ENCODE measurements at places on chromosomes 5 and 9. TPM values are rescaled to one million over a fixed set of nuclear protein-coding genes. Genes with fewer than 3 reads are reported as not detected.

GRCh38 chr5:916441-917293, 24.0 kb downstream of the TRIP13 start:
- H3K27me3 ChIP-seq, result no peaks in the 10 kb centered on the region
- peaks cover 3% of the 10 kb centered on the region for H3K4me1 ChIP-seq
- no peak overlapping the region for H3K4me3 ChIP-seq
- H3K27ac ChIP-seq, result no peak overlapping the region
- DNase-seq, result no peak

DNA sequence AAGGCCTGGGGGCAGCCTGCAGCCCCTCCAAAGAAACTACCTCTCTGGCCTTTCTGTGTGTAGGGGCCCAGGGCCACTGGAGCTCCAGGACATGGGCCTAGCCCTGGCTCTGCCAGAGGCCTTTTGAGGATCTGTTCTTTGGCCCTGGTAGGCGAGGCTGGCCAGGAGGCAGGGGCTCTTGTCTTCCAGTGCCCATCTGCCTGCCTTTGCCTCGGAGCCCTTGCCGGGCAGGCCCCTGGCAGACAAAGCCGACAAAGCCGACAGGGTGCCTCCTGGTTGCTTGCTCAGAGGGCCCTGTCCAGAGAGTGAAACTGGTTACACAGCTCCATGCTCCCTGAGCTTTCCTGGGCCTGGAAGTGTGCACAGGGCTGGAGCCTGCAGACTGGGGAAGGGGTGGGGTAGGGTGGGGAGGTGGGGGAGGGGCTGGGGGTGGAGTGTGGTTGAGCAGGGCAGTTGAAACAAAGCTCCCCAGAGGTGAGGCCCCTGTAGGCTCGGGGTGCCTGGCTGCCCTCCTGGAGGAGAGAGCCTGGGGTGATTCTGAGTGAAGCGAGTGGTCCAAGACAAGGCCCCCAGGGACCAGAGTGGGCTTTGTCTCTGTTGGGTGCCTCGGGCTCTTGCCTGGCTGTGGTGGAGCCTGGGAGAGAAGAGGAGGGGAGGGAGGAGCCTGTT, 29.3 kb downstream of the PTPA start:
- H3K36me3 ChIP-seq, result peaks cover 7% of the 10 kb centered on the region
- H3K4me1 ChIP-seq, result peaks cover 80% of the 10 kb centered on the region
- peak overlapping the region; percentile 100 for H3K27ac ChIP-seq
- H3K27me3 ChIP-seq, result no peaks in the 10 kb centered on the region
- no peak for DNase-seq
- H3K4me3 ChIP-seq, result peak overlapping the region; percentile 72

GRCh38 chr9:38527503-38527902, 92.9 kb downstream of the ANKRD18A start:
- no peak for DNase-seq
- H3K36me3 ChIP-seq, result peaks cover 7% of the 10 kb centered on the region
- H3K27ac ChIP-seq, result no peak overlapping the region
- no peaks in the 10 kb centered on the region for H3K27me3 ChIP-seq
- H3K4me1 ChIP-seq, result peaks cover 11% of the 10 kb centered on the region

Gene ARSI
- 2.4 TPM for total RNA-seq

- peaks cover 5% of the 10 kb centered on the region for H3K27me3 ChIP-seq
- no peaks in the 10 kb centered on the region for H3K36me3 ChIP-seq
- H3K4me1 ChIP-seq, result peaks cover 16% of the 10 kb centered on the region
- peak overlapping the region; percentile 3 for H3K27ac ChIP-seq
- no peak overlapping the region for H3K4me3 ChIP-seq
Measured at GRCh38 chr9:9949978-9950377, 662.8 kb downstream of the PTPRD start.

Gene CDKN2B-AS1
- total RNA-seq, result 3.2 TPM

GRCh38 chr5:67941614-67942401, 273.7 kb upstream of the PIK3R1 start:
- no peak overlapping the region for H3K4me3 ChIP-seq
- no peaks in the 10 kb centered on the region for H3K36me3 ChIP-seq
- H3K27me3 ChIP-seq, result no peaks in the 10 kb centered on the region
- no peak for DNase-seq
- H3K27ac ChIP-seq, result no peak overlapping the region

- H3K27ac ChIP-seq, result no peak overlapping the region
- H3K27me3 ChIP-seq, result no peaks in the 10 kb centered on the region
- peaks cover 1% of the 10 kb centered on the region for H3K36me3 ChIP-seq
- H3K4me3 ChIP-seq, result no peak overlapping the region
- DNase-seq, result no peak
- peaks cover 8% of the 10 kb centered on the region for H3K4me1 ChIP-seq
Measured at GRCh38 chr5:87081016-87081415, 186.7 kb upstream of the RASA1 start.

GRCh38 chr5:84381502-84382362, 2.9 kb downstream of the EDIL3 start:
- H3K27me3 ChIP-seq, result no peaks in the 10 kb centered on the region
- peaks cover 50% of the 10 kb centered on the region for H3K4me1 ChIP-seq
- no peak for DNase-seq
- H3K27ac ChIP-seq, result peak overlapping the region; percentile 99
- peaks cover 8% of the 10 kb centered on the region for H3K36me3 ChIP-seq

- peaks cover 30% of the 10 kb centered on the region for H3K36me3 ChIP-seq
- H3K27ac ChIP-seq, result peak overlapping the region; percentile 95
- H3K4me1 ChIP-seq, result peaks cover 29% of the 10 kb centered on the region
- no peaks in the 10 kb centered on the region for H3K27me3 ChIP-seq
Measured at GRCh38 chr9:92463984-92464383, 18.3 kb downstream of the ASPN start.

- DNase-seq, result no peak
- H3K27me3 ChIP-seq, result no peaks in the 10 kb centered on the region
- H3K4me3 ChIP-seq, result no peak overlapping the region
Measured at GRCh38 chr5:33995865-33996264, 11.4 kb upstream of the SLC45A2 start.

DNA sequence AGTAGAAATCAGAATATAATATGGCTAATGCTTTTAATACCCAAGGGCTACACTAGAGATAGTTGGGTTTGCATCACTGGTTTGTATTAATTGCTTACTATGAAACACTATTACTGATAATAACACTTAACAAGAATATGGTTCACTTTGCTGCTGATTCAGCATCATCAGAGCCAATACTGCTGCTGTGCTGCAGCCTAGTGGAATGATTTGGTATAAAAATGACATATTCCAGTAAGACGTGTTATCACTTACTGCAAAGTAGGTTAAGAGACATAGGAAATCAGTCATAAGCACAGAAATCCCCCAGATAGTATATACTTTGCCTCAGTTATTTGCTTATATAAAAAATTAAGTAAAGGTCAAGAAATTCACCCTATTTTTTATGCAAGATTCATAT, 2.8 kb downstream of the CDH10 start:
- DNase-seq, result no peak
- no peak overlapping the region for H3K27ac ChIP-seq
- no peaks in the 10 kb centered on the region for H3K36me3 ChIP-seq
- H3K4me3 ChIP-seq, result no peak overlapping the region
- peaks cover 34% of the 10 kb centered on the region for H3K27me3 ChIP-seq

DNA sequence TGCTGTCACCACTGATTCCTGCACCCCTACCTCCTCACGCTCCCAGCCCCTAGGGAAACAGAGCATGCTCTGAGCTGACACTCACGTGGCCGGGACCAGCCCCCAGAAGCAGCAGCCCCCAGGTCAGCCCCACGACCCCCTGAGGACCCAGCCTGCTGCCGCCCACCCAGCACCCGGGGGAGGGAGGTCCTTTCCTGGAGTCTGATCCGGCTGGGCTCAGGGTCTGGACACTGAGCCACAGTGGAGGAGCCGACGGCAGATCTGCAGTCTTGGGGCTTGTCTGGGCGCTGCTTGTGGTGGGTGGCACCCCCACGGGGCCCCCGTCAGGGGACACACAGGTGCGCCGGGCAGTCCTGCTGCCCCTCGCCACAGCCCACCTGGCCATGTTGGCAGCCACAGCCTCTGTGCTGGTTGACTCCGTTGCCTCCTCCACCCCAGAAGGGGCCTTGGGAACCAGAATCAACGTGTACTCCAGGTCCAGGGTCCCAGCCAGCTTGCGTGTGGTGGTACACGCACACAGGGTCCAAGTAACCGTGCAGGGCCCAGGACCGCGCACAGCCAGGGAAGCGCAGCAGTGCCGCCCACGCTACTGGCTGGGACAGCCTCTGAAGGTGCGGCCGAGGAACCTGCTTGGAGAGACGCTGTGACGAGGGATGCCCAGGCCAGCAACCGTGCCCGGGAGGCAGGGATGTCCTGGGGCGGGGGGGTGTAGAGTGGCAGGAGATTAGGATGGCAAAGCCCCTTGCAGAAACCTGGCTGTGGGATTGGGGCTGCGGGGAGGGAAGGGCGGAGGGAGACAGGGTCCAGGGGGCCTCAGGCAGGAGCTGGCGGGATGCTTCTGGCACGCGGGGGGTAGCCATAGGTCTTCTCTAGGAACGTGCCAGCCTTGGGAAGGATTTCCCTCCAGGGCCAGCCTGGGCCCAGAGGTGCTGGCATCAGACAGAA, 3.5 kb downstream of the DNLZ start:
- no peaks in the 10 kb centered on the region for H3K36me3 ChIP-seq
- H3K4me1 ChIP-seq, result peaks cover 8% of the 10 kb centered on the region
- no peak overlapping the region for H3K27ac ChIP-seq
- no peaks in the 10 kb centered on the region for H3K27me3 ChIP-seq
- H3K4me3 ChIP-seq, result no peak overlapping the region
- DNase-seq, result no peak

DNA sequence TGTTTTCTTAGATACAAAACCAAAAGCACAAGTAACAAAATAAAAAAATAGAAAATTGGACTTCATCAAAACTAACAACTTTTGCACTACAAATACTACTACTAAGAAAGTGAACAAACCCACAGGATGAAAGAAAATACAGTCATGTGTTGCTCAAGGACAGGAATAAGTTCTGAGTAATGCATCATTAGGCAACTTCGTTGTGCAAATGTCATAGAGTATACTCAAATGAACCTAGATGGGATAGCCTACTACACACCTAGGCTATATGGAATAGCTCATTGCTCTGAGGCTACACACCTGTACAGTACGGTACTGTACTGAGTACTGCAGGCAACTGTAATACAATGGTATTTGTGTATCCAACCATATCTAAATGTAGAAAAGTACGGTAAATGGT, 88.3 kb downstream of the RAPGEF1 start:
- no peak overlapping the region for H3K27ac ChIP-seq
- no peak overlapping the region for H3K4me3 ChIP-seq
- no peaks in the 10 kb centered on the region for H3K27me3 ChIP-seq
- peaks cover 2% of the 10 kb centered on the region for H3K36me3 ChIP-seq
- H3K4me1 ChIP-seq, result peaks cover 27% of the 10 kb centered on the region

DNA sequence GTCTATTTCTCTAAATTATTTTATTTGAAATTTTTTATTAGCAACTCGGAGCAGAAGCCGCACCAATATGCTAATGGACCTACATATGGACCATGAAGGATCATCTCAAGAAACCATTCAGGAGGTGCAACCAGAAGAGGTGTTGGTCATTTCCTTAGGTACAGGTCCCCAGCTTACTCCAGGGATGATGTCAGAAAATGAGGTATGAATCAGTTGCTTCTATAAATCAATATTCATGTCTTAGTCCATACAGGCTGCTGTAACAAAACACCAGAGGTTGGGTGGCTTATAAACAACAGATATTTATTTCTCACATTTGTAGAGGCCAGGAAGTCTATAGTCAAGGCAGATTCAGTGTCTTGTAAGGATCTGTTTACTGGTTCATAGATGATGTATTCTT, 50.8 kb downstream of the GAPVD1 start:
- H3K4me3 ChIP-seq, result no peak overlapping the region
- H3K36me3 ChIP-seq, result peaks cover 27% of the 10 kb centered on the region
- no peaks in the 10 kb centered on the region for H3K4me1 ChIP-seq
- DNase-seq, result no peak
- no peak overlapping the region for H3K27ac ChIP-seq

DNA sequence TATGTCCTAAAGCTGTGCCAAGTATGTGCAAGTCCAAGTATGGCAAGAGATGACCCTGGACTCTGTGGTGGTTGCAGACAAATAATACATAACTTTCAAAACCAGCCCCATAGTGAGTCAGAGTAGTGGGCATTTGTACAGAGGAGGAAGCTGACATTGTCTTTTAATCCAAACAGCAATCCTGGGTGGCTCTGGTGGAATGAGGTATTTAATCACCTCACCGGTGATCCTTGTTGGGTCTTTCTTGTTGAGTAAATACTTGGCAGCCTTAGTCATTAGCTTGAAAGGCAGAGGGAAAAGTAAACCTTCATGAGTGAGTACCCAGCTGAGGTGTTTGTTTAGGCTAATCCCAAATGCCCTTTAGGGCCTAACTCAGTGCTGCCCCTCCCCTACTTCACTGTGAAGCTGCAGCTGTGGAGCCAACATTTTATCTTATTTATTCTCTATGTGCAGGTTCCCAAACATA, 148.7 kb upstream of the SLC12A2 start:
- H3K27ac ChIP-seq, result no peak overlapping the region
- no peak overlapping the region for H3K4me3 ChIP-seq
- no peak for DNase-seq
- no peaks in the 10 kb centered on the region for H3K36me3 ChIP-seq
- H3K4me1 ChIP-seq, result peaks cover 18% of the 10 kb centered on the region
- H3K27me3 ChIP-seq, result no peaks in the 10 kb centered on the region

DNA sequence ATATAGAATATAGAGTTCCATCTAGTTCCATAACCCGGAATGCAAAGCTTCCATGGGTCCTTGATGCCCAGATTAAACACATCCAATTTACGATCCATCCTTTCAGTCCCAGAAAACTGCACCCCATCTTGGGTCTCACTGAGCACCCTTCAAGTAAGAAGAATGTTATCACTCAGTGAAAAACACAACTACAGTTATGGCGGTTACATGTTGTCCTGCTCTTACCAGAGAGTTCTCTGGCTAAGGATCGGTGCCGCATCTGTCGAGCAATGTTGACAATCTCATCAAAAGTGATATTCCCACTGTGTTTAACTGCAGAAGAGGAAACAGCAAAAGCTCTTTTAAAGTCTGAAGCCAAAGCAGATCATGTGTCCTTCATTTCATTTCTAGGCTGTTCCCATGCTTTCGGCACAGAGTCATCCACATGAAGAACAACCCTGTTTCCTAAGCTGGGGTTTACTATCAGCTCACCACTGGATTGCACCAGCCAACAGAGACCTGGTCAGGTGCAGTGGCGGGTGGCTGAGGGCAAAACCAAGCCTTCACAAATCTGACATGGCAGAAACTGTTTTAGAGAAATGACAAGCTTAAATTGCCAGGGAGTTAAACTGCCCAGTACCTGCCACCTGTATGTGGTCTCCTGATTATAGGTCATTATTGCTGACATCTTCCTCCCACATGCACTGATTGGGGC, 2.9 kb downstream of the RPL12 start:
- H3K27me3 ChIP-seq, result no peaks in the 10 kb centered on the region
- peaks cover 50% of the 10 kb centered on the region for H3K4me1 ChIP-seq
- DNase-seq, result no peak
- H3K27ac ChIP-seq, result peak overlapping the region; percentile 99
- peak overlapping the region; percentile 93 for H3K4me3 ChIP-seq

GRCh38 chr5:166073901-166074581, 2217.4 kb upstream of the WWC1 start:
- no peaks in the 10 kb centered on the region for H3K4me1 ChIP-seq
- H3K27me3 ChIP-seq, result no peaks in the 10 kb centered on the region
- no peak overlapping the region for H3K4me3 ChIP-seq
- DNase-seq, result no peak
